LNCaP clone FGC (cell line): ENCODE measurements at places on chromosomes 5 and 9.

DNA sequence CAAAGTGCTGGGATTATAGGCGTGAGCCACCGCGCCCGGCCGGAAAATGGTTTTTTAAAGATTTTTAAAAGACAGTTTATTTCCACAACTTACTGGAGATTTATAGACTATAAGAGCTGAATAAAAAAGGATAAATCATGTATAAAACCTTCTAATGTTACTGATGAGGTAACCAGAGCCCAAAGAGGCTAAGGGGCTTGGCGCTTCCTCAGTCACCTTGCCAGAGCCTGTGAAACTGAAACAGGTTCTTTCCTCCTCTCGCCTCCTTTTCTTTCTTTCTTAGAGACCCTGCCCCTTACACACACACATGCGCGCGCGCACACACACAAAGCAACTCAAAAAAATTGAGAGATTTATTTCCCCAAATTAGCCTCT is 69.8 kb downstream of the HSD17B3 start:
- no peak for DNase-seq

DNA sequence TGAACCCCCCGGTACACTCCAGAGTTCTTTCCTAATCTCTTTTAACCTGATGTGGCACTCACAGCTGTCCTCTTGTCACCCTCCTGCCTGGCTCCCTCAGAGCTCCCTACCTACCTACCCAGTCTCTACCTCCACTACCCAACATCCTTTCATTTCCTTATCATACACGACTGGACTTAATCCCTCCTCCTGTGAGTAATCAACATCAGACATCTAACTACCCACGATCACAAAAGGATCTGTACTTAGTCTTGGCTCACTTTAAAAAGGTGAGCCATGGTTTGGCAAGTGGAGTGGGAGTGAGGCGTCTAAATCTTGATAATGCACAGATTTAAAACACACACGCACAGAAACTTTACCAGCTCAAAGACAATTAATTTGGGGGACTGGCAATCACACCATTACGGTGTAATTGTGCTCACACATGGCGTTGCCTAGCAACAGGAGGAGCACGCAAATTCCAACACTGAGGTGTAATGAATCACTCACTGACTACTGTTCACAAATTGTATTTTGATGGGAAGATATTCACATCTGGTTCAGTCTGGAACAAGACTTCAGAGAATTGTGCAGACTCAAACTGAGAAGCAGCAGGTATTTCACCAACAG is 235.9 kb downstream of the EPB41L4A start:
- DNase-seq = no peak

- DNase-seq = peak; percentile 18
These were observed 30.1 kb downstream of the PPARGC1B start for GRCh38 chr5:149759986-149760853.

- DNase-seq = no peak
These were observed 4.1 kb upstream of the KCNMB1 start for GRCh38 chr5:170393235-170393634.

- DNase-seq = no peak
These were observed 311.5 kb upstream of the TARS1 start for GRCh38 chr5:33129309-33129708.

DNA sequence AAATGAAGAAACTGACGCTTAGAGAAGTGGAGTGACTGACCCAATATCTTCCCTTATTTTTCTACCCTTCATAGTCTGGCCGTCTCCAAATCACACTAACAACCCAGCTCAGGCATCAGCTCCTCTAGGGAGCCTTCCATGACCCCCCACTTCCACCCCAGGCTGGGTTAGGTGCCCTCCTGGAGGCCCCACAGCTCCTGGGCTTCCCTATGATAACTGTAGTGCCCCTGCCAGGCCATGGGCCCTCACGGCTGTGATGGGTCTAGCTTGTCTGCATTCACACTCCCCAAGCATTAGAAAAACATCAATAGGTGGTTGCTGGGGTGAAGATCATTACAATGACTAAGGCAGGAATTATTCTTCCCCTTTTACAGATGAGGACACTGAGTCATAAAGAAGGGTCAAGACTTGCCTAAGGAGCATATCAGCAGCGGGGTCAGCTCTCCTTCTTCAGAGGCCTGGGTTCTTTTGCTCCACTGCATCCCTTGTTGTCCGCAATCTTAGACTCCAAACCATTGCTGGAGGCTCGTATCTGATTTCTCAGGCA is 7.3 kb downstream of the CORO2A start:
- no peak for DNase-seq

DNA sequence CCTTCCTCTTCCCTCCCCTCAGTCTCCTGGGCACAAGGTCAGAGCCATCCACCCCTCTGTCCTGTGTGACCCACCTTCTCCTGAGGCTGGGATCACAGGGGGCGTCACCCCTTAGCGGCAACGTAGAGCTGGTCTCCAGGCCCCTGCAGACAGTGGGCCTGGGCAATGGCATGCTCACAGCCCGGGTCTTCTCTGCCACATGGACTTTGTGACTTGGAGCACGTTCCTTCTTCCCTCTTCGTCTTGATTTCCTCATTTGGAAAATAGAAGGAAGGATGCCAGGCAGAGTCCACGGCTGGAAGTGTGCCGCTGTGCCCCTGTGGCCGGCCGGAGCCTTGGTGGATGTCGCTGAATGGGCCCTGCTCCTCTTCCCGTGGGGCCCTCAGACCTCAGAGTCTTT is 10.0 kb downstream of the RXRA start:
- DNase-seq = no peak

GRCh38 chr5:9895302-9895645 is 265.1 kb upstream of the TAS2R1 start:
- DNase-seq = no peak

DNA sequence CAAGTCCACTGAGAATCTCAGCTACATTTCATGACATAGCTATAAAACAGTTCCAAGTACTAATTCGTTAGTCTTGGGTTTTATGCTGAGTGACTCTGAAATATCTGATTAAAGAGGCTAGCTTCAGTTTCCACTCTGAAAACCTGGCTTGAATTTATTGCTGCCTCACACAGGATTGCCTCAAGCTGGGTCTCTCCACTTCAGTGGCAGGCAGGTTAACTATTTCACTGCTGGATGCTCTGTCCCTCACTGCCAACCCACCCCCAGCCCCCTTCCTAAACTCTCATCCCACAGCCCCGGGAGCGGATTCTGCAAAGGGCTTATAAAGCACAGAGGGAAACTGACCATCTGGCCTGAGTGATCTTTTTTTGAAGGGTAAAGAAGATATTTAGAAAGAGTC is 318.3 kb downstream of the MLLT3 start:
- no peak for DNase-seq

DNA sequence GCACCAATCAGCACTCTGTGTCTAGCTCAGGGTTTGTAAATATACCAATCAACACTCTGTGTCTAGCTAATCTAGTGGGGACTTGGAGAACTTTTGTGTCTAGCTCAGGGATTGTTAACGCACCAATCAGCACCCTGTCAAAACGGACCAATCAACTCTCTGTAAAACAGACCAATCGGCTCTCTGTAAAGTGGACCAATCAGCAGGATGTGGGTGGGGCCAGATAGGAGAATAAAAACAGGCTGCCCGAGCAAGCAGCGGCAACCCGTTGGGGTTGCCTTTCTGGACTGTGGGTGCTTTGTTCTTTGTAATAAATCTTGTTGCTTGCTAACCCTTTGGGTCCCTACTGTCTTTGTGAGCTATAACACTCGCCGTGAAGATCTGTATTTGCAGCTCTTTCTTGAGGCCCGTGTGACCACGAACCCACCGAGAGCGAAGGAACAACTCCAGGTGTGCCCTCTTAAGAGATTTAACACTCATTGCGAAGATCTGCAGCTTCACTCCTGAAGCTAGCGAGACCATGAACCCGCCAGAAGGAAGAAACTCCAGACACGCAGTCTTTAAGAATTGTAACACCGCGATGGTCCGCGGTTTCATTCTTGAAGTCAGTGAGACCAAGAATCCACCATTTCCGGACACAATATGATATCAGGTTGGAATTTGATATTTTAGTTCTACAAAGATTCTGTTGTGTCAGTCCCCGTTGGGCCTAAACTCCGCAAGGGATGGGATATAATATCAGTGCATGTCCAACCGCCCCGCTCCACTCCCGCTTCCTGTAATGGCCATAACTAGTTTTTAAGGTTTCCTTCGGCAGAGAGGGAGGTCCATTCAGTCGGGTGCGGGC is 740 bp upstream of the TRMT10B start:
- no peak for DNase-seq

- no peak for DNase-seq
These were observed at the start of gene PHYHD1 for GRCh38 chr9:128920381-128921058. Gene PHYHD1, plus strand, starts transcription at chr9:128920982. Its CDS starts 1,342 bp downstream, at chr9:128922324.
